ENCODE measurements at places on chromosomes 11 and 22.

GRCh38 chr11:12938590-12939247 is 70.4 kb upstream of the RASSF10 start:
- H3K4me1 ChIP-seq = no peaks in the 10 kb centered on the region
- H3K4me3 ChIP-seq = no peak overlapping the region
- no peak overlapping the region for H3K27ac ChIP-seq
- H3K27me3 ChIP-seq = peaks cover 11% of the 10 kb centered on the region
- DNase-seq = no peak
- no peaks in the 10 kb centered on the region for H3K36me3 ChIP-seq

GRCh38 chr11:116864531-116864930 is 27.1 kb upstream of the APOA1 start:
- no peak overlapping the region for H3K27ac ChIP-seq
- H3K27me3 ChIP-seq = no peaks in the 10 kb centered on the region
- no peak for DNase-seq
- peaks cover 13% of the 10 kb centered on the region for H3K4me1 ChIP-seq

DNA sequence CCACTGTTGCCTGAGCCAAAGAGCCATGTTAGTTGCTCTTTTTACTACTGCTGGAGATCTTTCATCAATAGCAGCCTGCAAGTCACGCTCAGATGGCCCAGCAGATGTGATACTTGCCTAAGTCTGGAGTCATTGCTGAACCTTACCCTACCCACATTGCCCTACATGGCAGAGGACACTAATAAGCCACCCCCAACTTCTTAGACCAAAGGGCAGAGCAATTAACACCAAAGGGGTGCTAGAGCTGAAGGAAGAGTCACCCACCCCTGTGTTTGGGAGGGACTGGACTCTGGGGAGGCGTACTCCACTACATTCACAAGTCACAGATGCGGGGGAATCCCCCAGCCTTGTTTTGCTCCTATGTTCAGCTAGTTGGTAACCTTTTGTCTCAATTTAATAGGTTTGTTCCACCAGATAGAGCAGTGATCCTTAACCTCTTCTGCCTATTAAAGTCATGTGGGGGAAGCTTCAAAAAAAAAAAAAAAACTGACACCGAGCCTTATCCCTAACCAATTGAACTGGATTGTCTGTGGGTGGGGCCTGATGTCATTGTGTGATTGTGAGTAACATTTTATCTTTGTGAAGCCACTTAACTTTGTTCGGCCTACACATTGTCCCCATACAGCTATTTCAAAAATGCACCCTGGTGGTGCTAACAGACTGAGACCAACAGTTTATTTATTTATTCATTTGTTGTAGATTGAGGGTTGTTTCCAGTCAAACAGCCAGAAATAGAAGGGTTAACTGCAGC is 13.1 kb downstream of the ADM start:
- peaks cover 16% of the 10 kb centered on the region for H3K27me3 ChIP-seq
- H3K36me3 ChIP-seq = no peaks in the 10 kb centered on the region
- DNase-seq = no peak
- peaks cover 7% of the 10 kb centered on the region for H3K4me1 ChIP-seq
- H3K4me3 ChIP-seq = no peak overlapping the region

GRCh38 chr11:43356336-43356735 is 2.4 kb upstream of the TTC17 start:
- H3K4me1 ChIP-seq = peaks cover 24% of the 10 kb centered on the region
- H3K27me3 ChIP-seq = no peaks in the 10 kb centered on the region
- no peak for DNase-seq
- H3K27ac ChIP-seq = no peak overlapping the region

GRCh38 chr11:129434641-129435498 is 59.2 kb downstream of the BARX2 start:
- peaks cover 9% of the 10 kb centered on the region for H3K4me1 ChIP-seq
- H3K4me3 ChIP-seq = no peak overlapping the region
- peaks cover 12% of the 10 kb centered on the region for H3K27me3 ChIP-seq
- no peak overlapping the region for H3K27ac ChIP-seq
- DNase-seq = no peak
- H3K36me3 ChIP-seq = no peaks in the 10 kb centered on the region

DNA sequence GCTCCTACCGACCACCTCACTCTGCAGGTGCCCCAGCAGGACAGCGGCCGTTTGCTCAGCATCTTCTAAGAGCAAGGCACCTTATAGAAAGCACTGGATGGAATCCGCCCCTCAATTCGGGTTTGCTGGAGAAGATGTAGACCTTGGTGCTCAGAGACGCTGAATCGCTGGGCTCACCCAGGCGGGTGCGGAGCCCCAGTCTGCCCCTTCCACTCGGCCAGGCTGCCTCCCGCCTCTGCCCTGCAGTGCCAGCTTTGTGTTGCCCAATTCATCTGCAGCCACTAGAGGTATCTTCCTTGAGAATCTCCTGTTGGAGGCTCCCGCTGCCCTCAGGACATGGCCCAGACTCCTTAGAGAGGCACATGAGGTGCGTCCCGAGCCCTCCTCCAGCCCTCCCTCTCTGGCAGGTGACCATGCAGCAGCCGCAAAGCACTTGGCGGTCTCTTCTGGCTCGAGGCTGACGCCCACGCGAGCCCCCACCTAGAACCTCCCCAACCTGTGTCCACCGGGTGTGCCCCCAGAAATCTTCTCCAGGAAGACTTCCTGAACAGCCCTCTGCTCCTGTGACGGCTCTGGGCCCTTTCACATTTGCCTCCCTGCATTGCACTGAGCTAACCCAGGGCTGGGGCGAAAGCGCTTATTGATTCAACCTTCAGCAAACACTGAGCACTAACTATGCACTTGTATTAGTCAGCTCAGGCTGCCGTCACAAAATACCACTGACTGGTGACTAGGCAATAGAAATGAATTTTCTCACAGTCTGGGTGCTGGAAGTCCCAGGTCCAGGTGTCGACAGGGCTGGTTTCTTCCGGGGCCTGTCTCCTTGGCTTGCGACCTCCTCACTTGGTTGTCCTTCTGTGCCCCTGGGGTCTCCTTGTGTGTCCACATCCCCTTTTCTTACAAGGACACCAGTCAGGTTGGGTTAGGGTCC is 117.5 kb downstream of the WNT7B start:
- H3K4me1 ChIP-seq = peaks cover 4% of the 10 kb centered on the region
- DNase-seq = no peak
- no peak overlapping the region for H3K27ac ChIP-seq
- no peaks in the 10 kb centered on the region for H3K27me3 ChIP-seq
- no peak overlapping the region for H3K4me3 ChIP-seq

DNA sequence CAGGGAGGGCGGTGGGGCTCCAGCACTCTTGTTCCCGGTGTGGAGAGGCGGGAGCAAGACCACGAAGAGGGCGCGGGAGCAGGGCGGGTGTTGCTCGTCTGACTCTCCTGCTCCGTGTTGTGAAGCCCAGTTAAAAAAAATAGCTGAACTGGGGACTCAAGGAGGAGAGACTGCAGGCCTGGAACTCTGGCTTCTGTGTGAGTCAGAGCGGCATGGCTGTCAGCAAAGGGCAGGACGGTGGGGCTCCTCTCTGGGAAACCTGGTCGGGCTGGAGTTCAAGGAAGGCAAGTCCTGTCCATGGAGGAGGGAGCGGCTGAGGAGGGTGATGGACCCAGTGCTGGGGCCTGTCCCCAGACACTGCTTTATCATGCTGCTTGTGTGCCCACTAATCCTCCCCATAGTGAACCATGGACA is 152.3 kb downstream of the FEZ1 start:
- H3K4me3 ChIP-seq = no peak overlapping the region
- H3K4me1 ChIP-seq = no peaks in the 10 kb centered on the region
- no peak overlapping the region for H3K27ac ChIP-seq
- no peak for DNase-seq
- H3K36me3 ChIP-seq = no peaks in the 10 kb centered on the region
- H3K27me3 ChIP-seq = peaks cover 9% of the 10 kb centered on the region

Data from activated CD4-positive, alpha-beta memory T cell treated with anti-CD3 and anti-CD28 coated beads for 36 hours (primary cell).